ENCODE measurements at places on chromosomes 6 and 20.

DNA sequence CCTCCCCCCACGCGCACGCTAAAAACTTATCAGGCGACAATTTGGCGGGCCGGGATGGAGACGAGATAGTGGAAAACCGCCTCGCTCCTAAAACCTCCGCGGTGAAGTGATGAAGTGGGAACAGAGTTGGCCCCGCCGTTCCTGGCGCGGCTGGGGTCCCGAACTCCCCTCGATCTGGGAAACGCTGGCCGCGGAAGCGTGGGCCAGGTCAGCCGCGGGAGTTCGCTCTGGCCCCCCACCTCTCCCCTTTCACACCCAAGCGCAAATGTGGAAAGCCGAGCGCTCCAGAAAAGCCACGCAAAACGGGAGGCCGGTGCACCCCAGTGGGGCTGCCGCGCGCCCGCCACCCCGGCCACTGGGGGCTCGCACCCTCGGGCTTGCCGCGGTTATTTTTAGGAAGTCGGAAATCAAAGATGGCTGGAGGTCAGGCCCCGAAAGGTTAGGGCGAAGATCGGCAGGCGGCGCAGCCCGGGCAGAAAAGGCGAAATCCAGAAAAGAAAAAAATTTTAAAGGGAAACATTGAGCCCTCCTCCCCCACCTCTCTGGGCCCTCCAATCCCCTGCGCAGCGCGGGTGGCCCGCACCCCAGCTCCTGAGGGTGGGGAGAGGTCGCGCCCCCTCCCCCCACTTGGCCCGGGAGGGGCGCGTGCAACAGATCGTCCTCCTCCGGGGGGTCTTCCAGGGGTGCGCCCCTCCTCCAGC is 1.0 kb downstream of the SALL4 start:
- no peak for DNase-seq

DNA sequence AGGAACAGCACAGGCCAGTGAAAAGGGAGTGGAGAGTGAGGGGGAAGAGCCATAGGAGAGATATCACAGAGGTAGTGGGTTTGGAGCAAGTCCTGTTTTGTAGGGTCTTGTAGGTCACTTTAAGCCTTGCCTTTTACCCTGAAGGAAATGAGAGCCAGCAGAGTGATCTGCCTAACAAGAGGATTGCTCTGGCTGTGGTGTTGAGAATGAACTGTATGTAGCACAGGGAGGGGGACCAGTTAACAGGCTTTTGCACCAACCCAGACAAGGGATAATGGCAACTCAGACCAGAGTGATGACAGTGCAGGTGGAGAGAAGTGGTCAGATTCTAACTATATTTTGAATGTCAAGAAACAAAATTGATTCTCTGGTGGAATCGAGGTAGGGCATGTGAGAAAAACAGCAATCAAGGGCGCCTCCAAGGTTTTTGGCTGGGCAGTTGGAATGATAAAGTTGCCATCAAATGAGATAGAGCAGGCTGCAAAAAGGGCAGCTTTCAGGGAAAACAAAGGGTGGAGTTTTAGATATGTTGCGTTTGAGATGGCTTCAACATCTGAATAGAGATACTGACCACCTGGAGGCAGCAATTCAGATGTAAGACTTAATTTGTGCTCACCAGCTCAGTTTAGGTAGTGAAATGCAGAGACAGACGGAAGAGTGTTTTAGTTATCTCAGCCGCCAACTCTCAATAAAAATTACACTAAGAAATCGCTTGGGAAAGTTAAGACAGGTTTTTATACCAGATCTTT is 134.4 kb upstream of the BTBD3 start:
- DNase-seq = no peak

- DNase-seq = peak; percentile 97
These were observed 45.1 kb upstream of the PNRC1 start for GRCh38 chr6:89035252-89036101.

- DNase-seq = no peak
These were observed 43.0 kb upstream of the HLA-E start for GRCh38 chr6:30446259-30446658.

DNA sequence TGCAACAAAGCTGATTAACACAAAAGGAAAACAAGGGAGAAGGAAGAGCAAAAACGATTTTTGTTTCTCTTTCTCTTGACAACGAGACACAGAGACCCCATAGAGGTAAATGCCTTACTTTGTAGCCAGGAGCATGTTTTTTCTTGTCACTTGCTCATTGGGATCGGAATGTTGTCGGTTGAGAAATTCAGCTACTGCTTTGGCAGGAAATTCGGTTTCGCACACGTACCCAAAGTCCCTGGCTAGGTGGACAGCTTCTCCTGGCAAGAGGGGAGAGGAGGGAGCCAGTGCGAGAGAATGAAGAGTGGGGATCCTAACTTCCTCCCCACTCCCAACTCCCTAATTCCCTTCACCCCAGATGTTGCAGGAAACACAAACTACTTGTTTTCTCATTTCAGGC is 14.5 kb downstream of the TFAP2A start:
- peak; percentile 45 for DNase-seq

DNA sequence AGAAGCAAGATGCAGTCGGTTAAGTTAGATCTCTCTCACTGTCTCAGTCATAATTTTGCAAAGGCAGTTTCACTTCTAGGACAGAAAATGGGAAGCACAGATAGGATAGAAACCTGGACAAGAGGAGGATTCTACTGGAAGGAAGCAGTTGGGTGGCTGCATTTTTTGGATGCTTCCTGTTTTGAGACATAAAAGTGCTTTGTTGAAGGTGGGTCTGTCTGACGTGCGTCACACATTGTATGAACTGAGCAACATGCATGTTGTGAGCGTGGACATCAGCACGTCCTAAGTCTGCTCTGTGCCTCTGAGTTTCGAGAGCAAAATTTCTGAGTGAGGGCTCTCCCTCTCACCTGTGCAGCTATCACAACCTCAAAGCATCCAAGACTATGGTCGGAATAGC is 68.7 kb upstream of the SNX9 start:
- DNase-seq = no peak

DNA sequence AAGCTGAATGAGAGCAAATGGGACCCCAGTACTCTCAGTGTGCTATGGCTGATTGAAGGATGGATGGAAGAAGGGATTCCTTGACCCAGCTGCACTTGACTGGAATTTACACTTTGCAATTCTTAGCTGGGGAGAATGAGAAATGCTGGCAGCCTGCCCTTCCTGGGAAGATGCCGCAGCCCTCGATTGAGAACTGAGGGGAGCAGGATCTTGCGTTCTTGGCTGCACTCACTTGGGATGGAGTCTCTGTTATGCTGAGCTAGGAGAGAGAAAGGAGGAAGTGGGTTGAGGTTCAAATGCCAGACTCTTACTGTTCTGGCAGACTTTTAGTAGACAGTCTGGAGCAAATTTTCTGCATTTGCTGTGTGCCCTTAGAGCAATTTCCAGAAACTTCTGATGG is 221.2 kb downstream of the FNDC1 start:
- no peak for DNase-seq

DNA sequence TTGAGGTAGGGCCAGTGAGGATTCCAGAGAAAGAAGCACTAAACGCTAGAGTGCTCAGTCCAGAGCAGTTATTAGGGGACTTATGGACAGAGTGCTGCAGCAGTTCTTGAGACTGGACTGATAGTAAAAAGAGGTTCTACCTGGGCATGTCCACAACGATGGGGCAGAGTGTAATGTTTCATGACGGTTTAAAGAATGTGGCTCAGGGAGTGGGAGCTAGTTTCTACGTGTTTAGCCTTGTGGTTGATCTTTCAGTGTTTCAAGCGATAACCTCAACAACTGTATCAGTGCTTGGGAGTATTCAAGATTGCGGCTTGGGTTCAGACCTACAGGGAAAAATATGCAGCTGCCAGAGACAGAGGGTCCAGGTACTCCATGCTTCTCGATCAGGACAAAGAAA is 67.1 kb downstream of the TULP4 start:
- no peak for DNase-seq

DNA sequence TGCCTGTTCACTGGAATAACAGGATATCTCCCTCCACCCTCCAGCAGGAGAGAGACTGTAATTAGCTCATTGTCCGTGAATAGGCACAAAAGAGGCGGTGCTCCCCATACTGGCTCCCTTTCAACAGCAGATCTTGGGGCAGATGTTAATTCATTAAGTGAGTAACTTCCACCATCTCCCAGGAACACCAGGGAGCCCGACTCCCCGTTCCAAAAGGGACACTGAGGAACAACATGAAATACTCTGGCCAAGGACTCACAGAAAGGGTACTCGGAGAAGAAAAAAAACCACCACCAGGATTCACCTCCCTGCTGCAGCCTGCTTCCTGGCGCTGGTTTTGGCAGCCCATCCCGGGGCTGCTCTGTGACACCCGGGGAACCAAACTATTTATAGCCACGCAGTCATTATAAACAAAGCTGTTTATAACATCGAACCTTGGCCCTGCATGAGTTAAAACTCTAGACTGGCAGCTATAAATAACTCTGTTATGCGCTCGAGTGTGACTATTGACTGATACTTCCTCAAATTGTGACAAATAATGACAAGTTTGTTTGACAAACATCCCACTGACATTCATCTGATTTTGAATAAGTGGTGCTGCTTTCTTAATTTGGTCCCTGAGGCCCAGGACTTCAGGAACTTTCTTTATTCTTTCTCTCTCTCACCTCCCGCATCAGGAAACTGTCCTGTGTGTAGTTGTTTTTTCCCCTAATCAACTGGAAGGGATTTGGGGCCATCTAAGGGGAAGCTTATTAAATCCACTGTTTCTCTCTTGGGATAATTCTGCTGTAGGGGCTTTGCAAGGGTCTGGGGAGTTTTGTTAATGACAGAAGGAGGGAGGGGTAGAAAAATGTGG is 521.6 kb downstream of the CD83 start:
- DNase-seq = peak; percentile 31

Data from kidney tubule cell (primary cell).